ENCODE measurements at places on chromosomes 3 and 15. TPM values are rescaled to one million over a fixed set of nuclear protein-coding genes. Genes with fewer than 3 reads are reported as not detected.

DNA sequence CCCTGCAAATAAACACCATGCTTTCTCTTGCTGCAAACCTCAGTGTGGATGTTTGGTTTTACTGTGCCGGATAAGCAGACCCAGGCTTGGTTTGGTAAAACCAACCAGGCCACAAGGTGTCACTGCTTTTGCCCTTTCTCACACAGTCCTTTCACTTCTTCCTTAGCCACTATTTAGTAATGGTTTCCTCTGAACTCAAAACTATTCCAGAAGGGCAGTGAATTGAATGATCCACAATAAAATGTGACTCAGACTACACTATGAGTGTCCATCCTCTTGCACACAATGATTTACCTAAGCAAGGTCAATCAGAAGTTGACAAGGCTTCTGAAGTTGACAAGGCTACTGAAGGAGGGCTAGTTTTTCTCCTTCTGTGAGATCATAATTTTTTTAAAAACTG, 552.4 kb upstream of the CCDC54 start:
- DNase-seq = no peak

DNA sequence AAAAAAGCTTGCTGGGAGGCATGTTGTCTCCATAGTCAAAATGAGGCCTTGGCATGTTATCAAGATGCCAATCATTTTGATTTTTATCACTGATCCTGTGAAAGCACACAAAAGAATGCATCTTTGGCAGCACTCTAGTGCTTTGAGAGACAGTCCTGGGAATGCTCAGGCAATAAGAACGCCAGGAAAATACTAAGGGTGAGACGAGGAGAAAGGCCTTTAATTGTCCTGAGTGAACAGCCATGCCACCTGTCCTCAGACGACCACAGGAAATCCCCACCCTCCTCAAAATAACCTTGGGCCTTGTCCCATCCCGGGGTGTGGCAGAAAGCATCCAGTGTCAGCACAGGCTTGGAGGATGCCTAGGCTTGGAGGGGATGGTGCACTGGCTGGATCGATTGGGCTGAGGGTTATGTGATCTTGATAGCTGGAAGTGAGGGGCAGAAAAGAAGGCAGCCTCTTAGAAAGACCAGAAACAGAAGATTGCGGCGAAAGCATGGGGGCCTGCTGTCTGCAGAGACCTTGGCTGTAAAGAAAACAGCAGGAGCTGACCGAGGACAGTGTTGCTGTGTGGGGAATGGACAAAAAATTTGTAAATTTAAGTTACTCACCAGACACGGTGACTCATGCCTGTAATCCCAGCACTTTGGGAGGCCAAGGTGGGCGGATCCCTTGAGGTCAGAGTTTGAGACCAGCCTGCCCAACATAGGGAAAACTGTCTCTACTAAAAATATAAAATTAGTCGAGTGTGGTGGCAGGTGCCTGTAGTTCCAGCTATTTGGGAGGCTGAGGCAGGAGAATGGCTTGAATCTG, 7.3 kb downstream of the TMEM158 start:
- no peak for DNase-seq

ACAD9 gene
- polyA plus RNA-seq = 51.0 TPM

- no peak for DNase-seq
Observed at GRCh38 chr3:175916191-175916934, 1057.2 kb downstream of the NAALADL2 start.

PPM1L gene
- 9.2 TPM for polyA plus RNA-seq

ATP8B4 gene
- polyA plus RNA-seq = 2.9 TPM

DNA sequence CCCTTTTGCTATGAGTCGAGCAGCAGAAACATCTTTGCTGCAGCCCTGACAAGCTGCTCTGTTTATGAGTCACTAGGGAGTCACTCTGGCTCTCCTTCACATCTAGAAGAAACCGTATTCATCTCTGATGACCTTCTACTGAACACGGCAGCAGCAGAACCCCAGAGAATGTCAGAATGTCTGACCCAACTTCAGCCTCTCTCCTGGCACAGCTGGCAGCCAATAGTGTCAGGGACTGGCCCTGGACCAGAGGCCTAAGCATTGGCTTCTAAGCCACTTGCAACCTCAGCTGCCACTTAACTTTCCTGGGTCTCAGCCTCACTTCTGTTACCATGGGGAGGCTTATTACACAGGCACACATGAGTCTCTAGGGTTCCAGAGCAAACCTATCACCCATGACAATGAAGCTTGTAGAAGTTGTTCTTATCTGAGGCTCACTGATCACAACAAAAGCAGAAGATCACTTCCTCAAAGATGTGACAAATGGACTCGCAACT, 184.1 kb upstream of the TLE3 start:
- DNase-seq = no peak

SLMAP gene
- 59.4 TPM for polyA plus RNA-seq

DNA sequence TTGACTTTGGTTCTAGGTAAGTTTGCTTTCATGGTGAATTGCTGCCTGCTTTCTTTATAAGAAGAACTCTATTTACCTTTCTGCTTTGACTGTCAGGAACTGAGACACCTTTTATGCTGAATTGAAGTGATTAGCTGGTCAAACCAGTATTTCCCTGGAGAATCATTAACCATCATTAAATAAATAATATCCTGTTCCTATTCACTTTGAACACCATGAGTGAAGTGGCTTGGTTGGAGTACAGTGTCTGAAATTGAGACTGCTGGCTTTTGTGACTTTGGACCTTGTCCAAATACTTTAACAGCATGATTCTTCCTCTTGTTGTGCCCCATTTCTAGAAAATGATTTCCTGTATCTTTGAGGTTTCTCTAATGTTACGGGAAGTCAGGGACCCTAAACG, 5.6 kb upstream of the TMEM62 start:
- DNase-seq = no peak

LMCD1 gene
- polyA plus RNA-seq = 32.4 TPM

C3orf20 gene
- 0.27 TPM for polyA plus RNA-seq

SAXO2 gene
- 8.9 TPM for polyA plus RNA-seq

DUOX1 gene
- polyA plus RNA-seq = 2.0 TPM

POC1A gene
- polyA plus RNA-seq = 7.6 TPM

CCDC9B gene
- polyA plus RNA-seq = 6.4 TPM

LHFPL4 gene
- polyA plus RNA-seq = 0.03 TPM

INAFM2 gene
- polyA plus RNA-seq = 19.7 TPM

SNURF gene
- polyA plus RNA-seq = 5.0 TPM

KCNH8 gene
- 0.91 TPM for polyA plus RNA-seq

DNA sequence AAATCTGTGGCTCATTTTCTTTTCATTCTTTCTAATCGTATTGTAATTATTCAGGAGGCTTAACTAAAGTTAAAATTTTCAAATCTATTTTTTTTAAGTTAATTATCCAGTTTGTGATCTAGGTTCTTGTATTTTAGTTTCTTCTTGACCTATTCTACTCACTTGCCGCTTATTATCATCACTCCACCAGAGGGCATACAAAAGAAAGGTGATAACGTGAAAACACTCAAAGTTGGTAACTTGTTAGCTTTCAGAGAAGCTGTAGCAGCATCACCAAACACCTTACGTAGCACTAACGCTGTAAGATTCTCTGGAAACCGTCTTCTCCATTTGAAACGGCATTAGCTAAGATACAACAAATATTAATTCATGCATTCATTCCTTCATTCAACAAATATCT, 4.8 kb downstream of the GNB4 start:
- DNase-seq = no peak

- DNase-seq = no peak
Observed at GRCh38 chr3:103949693-103950092, 1417.0 kb upstream of the ALCAM start.

DNA sequence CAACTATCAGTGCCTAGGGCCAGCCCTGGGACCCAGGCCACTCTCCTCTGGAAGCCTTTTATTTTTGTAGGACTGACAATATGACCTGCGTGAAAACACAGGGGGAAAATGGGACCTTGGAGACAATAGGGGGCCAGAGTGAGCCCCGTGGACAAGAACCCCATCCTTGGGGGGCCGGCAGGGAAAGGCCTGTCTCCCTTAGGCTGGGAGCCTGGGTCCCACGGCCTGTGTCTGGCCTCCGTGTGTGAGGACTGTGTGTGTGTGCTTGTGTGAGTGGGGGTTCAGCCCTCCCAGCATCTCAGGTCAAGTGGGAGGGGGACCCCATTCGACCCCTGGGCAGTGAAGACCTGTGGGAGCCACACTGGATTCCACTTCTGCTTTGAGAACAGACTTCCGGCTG, 53.3 kb downstream of the EXOG start:
- DNase-seq = no peak

FOXB1 gene
- 0.08 TPM for polyA plus RNA-seq

GRCh38 chr3:118907909-118908308, 126.7 kb downstream of the IGSF11 start:
- no peak for DNase-seq

- DNase-seq = no peak
Observed at GRCh38 chr3:127253491-127253890, 34.4 kb downstream of the PRR20G start.

DNA sequence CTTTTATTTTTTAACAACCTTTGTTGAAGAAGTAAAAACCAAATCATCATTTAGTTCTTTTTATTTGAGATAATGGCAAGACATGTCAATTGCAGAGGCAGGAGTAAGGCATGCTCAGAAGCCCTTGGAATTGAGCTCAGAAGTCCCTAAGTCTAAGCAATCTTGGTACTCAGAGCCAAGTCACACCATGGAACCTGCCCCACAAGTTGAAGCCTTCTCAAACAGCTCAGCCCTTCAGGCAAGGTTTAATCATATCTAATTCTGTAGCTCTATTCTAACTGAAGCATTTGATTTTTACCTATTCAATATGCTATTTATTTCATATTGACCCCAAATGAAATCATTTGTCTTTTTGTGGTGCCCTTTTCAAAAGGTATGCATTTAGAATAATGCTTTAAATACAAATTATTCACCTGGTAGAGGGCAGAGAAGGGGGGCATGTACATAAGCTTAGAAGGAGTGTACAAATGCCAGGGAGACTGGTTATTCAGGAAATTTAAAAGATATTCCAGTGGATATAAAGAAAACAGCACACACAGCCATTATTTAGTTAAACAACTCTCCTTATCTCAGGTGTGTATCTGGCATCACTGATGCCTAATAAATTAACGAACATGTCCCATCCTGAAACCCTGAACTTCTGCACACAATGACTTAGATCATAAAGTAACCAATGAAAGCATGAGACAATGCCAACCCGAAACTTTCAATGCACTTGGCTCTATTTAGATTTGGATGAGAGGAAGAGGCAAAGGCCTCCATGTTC, 26.2 kb upstream of the TOP2B start:
- DNase-seq = no peak

- no peak for DNase-seq
Observed at GRCh38 chr3:55165704-55166405, 238.0 kb upstream of the LRTM1 start.

- no peak for DNase-seq
Observed at GRCh38 chr3:127986803-127987202, 65.4 kb upstream of the SEC61A1 start.

GRCh38 chr15:31487811-31488436, 161.3 kb downstream of the KLF13 start:
- DNase-seq = no peak

- no peak for DNase-seq
Observed at GRCh38 chr3:190517687-190518086, 3.8 kb downstream of the IL1RAP start.

DNA sequence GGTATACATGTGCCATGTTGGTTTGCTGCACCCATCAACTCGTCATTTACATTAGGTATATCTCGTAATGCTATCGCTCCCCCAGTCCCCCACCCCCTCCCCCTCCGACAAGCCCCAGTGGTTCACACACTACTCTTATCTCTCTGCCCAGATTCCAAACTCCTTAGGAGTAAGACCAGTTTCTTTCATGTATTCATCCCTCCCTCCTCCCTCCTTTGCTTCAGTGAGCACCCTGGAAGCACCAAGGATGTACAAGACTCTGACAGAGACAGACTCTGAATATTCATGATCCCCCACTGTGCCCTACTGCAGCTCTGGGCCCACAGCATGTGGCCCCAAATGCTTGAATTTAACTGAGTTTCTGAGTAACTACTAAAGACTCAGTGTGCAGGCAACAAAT, 113.8 kb upstream of the RAD18 start:
- no peak for DNase-seq

DNA sequence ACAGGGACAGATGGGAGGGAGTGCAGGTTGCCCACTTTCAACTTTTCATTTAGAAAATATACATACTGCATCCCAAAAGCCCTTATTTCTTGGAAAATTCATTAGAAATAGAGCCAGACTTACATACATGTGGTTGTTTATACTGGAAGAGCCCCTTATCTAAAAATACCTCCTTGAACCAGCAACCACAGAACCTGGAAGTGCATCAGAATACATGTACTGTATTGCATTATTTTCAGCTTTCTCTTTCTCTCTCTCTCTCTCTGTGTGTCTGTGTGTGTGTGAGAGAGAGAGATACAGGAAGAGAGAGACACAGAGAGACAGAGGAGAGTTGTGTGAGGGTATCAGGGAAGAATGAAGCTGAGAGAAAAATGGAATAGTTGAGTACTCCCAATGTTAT, 29.5 kb upstream of the LSAMP start:
- DNase-seq = no peak

GRCh38 chr3:191563722-191564121, 102.8 kb downstream of the PYDC2 start:
- no peak for DNase-seq

DNA sequence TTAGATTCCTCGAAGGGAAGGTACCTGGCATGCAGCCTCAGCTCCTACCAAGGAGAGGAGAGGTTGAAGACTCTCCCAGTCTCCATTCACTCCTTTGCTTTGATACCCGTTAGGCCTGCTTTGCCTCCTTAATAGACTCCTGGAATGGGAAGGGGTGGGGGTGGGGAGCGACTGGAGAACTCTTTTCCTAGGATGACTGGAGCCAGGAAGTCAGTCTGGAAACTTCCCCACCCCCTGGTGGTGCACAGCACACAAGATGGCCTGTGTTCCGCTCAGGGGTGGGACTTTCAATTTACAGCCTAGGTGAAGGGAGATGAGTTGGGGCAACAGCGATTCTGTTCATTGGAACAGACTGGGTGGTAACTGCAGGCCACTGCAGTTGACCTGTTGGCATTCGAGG, 21.4 kb upstream of the CELF6 start:
- DNase-seq = no peak

SEMA3F gene
- polyA plus RNA-seq = 82.6 TPM

GRCh38 chr3:38455639-38456430, 2.1 kb downstream of the ACVR2B start:
- DNase-seq = no peak

- DNase-seq = no peak
Observed at GRCh38 chr3:46703013-46703520, 1.9 kb downstream of the TMIE start.

HACL1 gene
- polyA plus RNA-seq = 26.0 TPM

GABRB3 gene
- 6.5 TPM for polyA plus RNA-seq

- DNase-seq = no peak
Observed at GRCh38 chr15:59594493-59594942, 17.1 kb upstream of the GCNT3 start.

TEX9 gene
- polyA plus RNA-seq = 25.7 TPM

- no peak for DNase-seq
Observed at GRCh38 chr3:119783255-119783654, 1.4 kb downstream of the NR1I2 start.

GRCh38 chr3:32066686-32067085, 39.7 kb upstream of the GPD1L start:
- DNase-seq = no peak

ZNF80 gene
- polyA plus RNA-seq = not detected

GOLGB1 gene
- 82.9 TPM for polyA plus RNA-seq

Data from left renal cortex interstitium (tissue), 4 donors.